ENCODE measurements at places on chromosomes 11 and 22.

DNA sequence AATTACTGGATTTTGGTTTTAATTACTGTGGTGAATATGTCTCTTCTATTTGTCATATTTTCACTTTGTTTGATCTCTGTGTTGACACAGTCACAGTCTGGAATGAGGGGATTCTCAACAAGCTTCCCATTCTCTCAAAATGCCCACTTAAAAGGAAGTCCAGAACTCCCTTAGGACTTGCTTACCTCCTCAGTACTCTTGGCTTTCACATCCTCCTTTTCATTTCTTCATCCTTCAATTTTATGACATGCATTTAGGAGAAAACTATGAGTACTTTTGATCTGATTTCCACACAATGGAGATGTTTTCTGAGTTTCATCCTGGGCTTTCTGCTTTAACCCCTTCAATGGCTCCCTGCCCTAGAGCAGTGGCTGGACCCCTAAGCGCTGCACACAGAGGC, 49.3 kb upstream of the FLI1 start:
- DNase-seq, result no peak

GRCh38 chr11:121250843-121251242, 41.7 kb upstream of the SC5D start:
- DNase-seq, result no peak

DNA sequence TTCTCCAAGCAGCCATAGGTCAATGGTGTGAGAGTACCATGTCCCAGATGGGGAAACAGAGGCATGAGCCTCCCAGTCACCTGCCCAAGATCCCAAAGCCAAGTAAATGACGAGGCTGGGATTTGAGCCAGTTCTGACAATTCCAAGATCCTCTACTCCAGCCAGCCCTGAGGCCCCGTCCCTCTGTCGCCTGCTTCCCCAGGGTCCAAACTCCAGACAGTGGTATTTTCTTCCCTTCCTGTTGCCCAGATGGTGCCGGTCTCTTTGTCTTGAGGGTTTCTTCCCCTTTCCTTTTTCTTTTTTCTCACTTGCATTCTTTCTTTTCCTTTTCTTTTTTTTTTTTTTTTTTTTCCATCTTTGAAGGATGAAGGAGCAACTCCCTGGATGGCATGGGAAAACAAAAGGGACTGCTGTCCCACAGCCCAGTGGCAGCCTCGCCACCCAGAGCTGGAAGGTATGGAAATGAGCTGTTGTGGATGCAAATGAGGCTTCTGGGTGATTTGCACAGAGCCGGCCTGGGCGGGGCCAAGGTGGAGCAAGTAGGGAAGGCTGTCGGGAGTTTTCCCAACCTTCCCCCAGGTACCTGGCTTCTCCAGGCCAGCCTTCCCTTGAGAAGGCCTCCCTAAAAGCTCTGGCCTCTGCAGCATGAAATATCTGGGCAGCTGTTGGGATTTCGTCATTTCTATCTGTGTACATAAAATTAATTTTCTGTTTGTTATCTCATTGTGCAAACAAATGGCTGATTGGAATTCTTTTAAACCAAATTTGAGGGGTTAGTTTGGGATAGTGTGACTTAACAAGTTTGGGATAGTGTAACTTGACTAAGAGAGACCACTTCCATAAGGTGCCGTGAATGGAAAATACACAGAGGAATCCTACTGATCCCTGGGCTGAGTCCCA, 146.8 kb downstream of the MN1 start:
- no peak for DNase-seq

DNA sequence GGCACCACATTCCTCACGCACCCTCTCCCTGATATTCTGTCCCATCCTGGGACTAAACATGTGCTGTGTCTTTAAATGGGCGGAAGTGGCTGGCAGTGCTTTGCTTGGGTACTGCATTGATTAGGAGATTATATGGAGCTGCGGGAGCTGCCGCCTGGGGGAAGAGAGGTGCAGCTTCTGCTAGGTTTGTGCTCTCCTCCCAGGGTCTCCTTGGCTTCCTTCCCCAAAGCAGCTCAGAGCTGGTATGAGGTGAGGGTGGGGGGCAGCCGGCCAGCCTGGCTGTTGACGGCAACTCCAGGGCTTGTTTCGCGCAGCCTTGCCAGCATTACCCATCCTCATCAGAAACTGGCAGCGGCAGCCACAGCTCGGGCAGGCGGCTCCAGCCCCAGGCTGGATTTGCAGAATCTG, 95.4 kb downstream of the GRAMD1B start:
- DNase-seq, result peak; percentile 56

DNA sequence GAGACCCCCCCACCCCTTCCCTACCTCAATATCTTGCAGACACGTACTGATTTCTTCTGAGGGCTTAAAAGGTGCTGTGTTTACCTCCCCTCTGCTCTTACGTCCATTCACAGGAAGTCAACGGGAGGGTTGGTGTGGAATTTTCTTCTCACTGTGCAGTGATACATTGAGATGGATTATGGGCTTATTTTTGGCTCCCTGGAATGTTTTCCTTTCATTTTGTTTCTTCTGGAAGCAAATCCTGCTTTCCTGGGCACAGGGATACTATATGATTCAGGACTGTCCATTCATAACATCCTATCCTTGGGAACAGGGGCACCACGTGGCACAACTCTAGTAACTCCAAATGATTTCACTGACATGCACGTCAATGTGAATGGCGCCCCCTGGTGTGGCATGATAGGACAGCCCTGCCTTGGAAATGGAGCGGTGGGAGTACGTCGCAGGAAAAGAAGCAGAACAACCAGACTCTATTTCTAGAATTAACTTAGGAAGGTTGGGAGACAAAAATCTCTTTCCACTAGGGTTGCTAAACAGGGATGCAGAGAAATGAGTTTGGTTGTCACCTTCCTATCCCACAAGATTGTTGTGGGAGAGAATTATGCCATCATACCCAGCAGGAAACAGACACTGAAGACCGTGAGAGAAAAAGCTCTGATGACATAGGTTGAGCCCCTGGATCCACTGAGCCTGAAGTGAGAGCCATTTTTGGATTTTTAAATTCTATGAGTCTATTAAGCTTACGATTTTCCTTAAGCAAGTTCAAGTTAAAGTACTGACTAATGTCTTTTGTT, 146.5 kb upstream of the RAG2 start:
- peak; percentile 85 for DNase-seq

GRCh38 chr11:76280151-76280881, 74.0 kb upstream of the WNT11 start:
- DNase-seq, result no peak

DNA sequence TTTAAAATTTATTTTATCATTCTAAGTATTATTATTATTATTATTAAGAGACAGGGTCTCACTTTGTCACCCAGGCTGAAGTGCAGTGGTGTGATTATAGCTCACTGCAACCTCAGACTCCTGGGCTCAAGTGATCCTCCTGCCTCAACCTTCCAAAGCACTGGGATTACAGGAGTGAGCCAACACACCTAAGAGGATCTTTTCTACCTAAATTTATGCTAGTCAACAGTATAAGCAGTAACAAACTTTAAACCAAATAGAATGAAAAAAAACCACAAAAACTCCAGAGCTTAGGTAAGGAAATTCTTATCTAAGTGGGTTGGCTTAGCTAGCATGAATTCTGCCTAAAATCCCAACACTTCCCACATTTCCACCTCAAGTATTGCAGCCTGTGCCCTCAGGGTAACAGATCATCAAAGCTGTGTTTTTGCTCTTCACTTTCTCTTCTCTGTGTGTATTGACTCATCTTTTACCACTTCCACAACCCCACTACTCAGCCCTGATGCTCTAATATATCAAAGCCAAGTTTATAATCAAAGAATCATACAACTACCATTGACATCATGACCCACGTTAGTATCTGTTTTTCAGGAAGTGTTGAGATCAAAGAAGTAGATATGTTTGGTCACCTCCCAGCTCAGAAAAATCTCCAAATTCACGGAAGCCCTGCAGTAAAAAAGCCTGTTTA, 93.7 kb upstream of the SPON1 start:
- DNase-seq, result no peak

GRCh38 chr11:114025329-114025907, 34.1 kb upstream of the ZBTB16 start:
- DNase-seq, result no peak

DNA sequence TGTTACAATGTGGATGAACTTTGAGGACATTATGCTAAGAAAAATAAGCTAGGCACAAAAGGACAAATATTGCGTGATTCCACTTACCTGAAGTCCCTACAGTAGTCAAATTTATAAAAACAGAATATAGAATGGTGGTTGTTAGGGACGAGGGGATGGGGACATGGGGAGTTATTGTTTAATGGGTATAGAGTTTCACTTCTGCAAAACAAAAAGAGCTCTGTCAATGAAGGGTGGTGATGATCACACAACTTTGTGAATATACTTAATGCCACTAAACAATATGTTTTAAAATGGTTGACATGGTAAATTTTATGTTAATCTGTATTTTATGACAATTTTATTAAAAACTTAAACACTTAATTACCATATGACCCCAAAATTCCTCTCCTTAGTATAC, 26.1 kb downstream of the INTS4 start:
- no peak for DNase-seq

- DNase-seq, result no peak
Observed at GRCh38 chr11:22477312-22477711, 139.1 kb downstream of the SLC17A6 start.

- DNase-seq, result no peak
Observed at GRCh38 chr22:17475318-17476230, 87.7 kb upstream of the SLC25A18 start.

GRCh38 chr11:117045956-117046355, 52.3 kb downstream of the SIK3 start:
- DNase-seq, result no peak

DNA sequence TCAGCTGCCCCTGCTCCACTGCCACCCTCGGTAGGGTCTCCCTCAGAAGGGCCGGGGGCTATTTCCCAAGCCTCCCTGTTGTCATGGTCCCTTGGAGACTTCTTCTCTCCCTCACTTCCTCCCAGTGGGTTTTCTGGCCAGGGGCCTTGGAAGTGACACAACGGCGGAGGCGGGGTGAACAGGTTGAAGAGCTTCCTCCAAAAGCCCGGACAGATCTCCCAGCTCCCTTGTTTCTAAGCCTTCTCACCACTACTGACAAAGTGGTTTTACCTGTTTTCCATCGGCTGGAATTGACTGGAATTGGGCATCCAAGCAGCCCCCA, 14.5 kb downstream of the MYH9 start:
- DNase-seq, result no peak
